ENCODE measurements at places on chromosomes 6 and 20.

DNA sequence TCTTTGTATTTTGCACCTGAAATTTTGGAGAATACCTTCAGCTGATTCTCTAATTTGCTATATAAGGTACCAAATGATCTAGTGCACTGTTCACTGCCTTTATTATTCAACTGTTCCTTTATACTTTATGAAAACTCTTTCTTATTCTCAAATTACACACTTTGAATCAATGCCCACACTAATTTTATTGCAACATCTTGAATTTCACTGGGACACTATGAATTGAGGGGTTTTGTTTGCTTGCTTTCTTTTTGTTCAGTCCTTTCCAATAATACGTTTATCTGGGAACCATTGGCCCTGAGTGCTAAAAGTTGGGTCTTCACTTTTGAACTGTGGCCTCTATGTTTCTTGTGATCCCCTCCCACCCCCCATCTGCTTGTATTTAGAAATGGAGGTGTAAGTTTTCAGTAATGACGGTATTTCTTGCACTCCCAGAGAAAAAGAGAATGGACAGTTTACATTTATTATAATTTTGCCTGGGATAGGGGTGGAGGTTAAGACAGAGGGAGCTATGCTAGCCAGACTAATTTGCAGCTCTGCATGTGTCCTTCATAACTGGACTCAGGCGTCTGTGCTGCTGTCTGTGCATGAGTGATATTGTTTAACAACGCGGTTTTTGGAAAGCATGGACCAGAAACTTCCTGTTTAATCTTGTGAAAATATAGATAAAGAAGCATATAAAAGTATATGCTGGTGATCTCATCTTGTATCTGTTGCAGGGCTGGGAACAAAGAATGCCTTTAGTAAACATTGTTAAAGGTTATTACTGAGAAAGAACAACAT is 98.1 kb downstream of the DNAH8 start:
- no peak for DNase-seq

DNA sequence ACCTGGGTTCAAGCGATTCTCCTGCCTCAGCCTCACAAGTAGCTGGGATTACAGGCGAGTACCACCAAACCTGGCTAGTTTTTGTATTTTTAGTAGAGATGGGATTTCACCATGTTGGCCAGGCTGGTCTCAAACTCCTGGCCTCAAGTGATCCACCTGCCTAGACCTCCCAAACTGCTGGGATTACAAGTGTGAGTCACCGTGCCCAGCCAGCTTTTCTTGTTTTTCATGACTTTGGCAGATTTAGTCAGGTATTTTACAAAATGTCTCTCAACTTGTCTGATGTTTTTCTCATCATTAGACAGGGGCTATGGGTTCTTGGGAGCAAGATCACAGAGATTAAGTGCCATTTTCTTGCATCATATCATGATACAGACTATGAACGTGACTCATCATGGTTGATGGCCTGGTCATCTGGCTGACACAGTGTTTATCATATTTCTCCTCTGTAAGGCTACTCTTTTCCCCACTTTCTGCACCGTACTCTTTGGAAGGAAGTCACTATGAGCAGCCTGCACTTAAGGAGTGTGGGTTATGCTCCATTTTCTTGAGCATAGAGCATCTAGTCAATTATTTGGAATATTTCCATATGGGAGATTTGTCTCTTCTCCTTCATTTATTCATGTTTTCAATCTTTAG is 67.8 kb downstream of the RNF182 start:
- DNase-seq, result no peak

- DNase-seq, result no peak
Observed at GRCh38 chr6:99187429-99187828, 162.0 kb downstream of the FAXC start.

DNA sequence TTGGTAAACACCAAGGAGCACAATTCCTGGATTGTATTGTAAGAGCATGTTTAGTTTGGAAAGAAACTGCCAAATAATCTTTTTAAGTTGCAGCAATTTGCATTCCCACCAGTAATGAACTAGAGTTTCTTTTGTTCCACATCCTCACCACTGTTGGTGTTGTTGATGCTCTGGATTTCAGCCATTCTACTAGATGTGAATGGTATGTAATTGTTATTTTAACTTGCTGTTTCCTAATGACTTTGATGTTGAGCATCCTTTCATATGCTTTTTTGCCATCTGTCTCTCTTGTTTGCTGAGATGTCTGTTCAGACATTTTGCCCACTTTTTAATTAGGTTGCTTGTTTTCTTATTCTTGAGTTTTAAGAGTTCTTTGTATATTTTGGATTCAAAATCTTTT is 1654.1 kb downstream of the GRIK2 start:
- DNase-seq, result no peak

DNA sequence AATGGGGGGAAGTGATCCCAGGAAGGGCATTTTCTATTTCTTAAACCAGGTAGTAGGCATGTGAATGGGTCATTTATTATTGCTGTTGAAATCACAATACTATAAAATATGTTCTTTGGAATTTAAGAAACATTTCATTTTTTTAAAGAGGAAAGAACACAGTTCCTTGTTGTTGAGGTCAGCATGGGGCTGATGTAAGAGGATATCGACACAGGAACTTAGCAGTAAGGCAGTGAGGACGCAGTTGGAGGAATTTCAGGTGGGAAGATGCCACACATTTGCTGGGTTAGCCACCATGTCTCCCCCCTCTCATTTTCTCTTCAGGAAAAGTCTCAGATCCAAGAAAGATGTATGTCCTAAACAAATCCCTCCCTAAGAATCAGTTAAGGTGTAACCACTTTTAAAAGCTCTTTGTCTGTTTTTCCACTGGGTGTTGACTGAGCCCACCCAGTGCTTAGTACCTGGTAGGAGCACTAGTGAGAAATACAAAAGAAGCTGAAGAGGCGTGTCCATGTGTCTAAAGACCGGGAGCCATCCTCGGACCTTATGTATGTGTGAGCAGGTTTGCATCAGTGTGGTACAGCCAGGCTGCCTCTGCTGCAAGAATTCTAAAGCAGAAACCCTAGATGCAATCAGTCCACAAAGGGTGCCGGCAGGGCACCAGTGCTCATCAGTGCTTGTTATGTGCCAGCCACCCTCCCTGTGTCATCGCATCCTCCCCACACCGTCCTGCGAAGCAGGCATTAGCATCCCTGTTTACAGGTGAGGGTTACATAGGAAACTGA is 98.9 kb downstream of the TCP11 start:
- DNase-seq, result no peak

DNA sequence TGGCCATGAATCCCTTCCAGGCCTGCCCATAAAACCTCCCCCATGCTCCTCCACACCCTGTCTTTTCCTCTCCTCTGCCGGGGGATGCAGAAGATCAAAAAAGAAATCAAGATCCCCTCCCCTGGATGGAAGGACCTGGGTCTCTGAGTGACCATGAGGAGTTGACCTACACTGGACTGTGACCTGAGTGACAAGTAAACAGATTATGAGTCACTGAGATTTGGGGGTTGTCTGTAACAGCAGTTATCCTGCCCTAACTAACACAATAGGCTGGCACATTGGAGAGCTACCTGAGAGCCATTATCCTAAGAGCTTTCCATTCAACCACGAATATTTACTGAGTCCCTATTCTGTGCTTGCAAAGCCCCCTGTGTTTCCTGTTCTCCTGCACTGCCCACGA is 28.4 kb upstream of the SIRPA start:
- DNase-seq, result no peak

DNA sequence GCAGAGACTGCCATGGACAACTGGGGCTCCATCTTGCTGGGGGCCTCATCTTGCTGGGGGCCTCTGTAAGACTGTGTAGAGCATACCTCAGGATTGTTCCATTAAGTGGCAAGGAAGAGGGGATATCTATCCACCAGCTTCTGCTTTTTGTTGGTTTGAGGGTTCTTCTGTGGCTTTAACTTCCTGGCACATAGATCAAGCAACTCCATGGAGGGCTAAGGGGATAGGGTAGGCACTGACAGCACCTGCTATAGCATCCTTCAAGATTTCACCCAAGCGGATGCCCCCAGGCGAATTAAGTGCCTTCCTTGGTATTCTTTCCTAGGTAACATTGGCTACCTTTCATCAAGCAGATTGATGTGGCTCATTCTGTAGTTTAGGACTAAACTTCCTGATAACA is 3.8 kb upstream of the LRRN4 start:
- DNase-seq, result no peak

GRCh38 chr6:125558241-125558843 is 191.1 kb upstream of the HEY2 start:
- DNase-seq, result peak; percentile 73

DNA sequence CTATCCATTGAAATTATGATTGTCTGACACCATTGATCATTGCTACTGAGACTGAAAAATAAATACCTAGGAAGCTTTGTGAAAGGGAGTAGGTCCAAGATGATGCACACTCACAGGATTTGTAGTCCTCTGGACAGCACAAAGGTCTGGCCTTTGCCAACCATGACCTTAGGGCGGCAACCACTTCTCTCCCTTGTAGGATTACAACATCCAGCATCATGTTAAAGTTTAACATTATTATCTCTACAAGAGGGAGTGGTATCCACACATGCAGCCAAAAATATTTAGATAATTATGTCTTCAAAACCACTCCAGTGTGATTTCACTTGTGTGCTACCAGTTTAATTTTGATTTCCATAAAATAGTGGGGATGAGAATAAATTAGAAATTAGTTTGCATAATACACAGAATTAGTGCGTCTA is 51.1 kb upstream of the NHSL1 start:
- no peak for DNase-seq

GRCh38 chr20:22523128-22523498 is 61.3 kb downstream of the FOXA2 start:
- DNase-seq, result no peak

GRCh38 chr20:17281478-17281877 is 54.6 kb downstream of the PCSK2 start:
- DNase-seq, result peak; percentile 83

DNA sequence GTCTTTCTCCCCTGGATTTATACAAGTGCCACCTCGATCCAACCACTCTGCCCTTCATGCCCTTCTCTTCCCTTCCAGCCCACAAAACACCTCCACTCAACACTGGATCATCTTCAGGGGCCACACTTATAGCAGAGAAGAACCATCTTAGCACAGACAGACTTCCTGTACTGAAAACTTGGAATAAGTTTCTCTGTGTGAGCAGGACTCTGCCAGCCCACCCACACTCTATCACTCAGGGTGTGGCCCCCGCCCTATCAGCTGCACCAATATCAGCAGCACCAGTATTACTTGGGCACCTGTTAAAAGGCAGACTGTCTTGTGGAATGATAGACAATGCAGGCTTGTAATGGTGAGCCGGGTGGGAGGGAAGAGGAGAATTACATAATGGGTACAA is 86.7 kb downstream of the SCML4 start:
- no peak for DNase-seq

DNA sequence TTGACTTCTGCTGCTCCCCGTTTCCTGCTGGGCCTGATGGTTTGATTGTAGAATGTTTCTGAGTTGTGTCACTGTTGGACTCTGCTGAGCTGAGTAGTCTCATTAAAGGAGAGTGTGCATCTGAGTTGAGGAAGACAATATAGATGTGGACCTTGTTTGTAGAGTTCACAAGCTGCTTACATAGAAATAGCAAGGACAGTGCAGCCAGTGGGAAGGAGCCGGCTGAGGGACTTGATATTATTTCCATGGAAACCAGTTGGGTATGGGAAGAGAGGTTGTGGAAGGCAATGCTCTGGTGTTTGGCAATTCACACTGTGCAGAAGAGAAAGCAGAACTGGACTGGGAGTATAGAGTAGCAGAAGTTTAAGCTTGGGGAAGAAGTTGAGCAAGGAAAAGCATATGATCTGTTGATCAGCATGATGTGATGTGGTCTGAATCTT is 14.8 kb downstream of the IGF2R start:
- no peak for DNase-seq

- DNase-seq, result peak; percentile 5
Observed at GRCh38 chr6:167781868-167782267, 44.8 kb upstream of the AFDN start.

DNA sequence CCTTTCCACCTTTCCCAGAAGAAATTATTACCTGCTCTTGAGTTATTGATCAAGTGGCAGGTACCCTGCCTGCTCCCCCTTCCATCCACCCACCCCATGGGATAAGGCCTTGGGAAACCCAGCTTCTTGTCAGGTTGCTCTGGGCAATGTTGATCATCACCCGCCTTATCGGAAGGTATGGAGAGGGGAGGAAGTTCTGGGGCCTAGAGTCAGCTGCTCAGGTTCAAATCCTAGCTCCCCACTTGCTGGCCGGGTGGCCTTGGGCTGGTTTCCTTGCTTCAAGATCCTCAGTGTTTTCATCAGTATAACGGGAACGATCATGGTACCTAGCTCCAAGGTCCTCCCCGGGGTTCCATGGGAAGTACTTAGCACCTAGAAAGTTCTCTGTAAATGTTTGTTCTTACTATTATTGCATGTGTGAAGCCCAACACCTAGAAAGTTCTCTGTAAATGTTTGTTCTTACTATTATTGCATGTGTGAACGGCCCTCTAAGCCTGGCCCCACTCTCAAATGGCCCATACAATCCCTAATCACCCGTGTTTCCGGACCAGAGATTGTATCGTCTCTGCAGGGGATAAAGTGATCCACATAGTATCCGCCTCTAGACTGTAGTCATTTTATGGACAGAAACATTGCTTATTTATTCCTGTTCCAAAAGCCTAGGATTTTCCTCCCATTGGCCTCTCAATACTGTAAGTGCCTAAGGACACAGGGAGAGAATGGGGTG is 1.1 kb upstream of the PREX1 start:
- peak; percentile 46 for DNase-seq
